Stimulated activated CD8-positive, alpha-beta memory T cell treated with anti-CD3 and anti-CD28 coated beads, Interleukin-7, amount 100 ng/mL, for 4 hours (primary cell): ENCODE measurements at places on chromosomes 11 and 22.
A peak's percentile ranks its signal among the peaks of the same experiment; 100 is the strongest.

- DNase-seq: no peak
Measured at GRCh38 chr11:11550534-11550933, 71.3 kb downstream of the GALNT18 start.

- DNase-seq: no peak
Measured at GRCh38 chr22:20488946-20489345, 6.6 kb downstream of the KLHL22 start.

DNA sequence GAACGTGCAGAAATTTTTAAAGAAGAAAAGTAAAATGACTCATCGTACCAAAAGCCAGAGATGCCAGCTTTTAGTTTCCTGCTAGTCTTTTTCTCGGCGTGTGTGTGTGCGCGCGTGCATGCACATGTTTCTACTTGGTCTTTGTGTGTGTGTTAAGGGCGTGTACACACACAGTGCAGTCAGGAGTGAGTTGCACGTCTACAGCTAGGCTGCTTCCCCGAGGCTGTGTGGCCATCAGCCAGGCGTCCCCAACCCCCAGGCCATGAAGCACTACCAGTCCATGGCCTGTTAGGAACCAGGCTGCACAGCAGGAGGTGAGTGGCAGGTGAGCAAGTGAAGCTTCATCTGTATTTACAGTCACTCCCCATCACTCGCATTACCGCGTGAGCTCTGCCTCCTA lies 36.4 kb downstream of the KCNQ1 start:
- DNase-seq: no peak

DNA sequence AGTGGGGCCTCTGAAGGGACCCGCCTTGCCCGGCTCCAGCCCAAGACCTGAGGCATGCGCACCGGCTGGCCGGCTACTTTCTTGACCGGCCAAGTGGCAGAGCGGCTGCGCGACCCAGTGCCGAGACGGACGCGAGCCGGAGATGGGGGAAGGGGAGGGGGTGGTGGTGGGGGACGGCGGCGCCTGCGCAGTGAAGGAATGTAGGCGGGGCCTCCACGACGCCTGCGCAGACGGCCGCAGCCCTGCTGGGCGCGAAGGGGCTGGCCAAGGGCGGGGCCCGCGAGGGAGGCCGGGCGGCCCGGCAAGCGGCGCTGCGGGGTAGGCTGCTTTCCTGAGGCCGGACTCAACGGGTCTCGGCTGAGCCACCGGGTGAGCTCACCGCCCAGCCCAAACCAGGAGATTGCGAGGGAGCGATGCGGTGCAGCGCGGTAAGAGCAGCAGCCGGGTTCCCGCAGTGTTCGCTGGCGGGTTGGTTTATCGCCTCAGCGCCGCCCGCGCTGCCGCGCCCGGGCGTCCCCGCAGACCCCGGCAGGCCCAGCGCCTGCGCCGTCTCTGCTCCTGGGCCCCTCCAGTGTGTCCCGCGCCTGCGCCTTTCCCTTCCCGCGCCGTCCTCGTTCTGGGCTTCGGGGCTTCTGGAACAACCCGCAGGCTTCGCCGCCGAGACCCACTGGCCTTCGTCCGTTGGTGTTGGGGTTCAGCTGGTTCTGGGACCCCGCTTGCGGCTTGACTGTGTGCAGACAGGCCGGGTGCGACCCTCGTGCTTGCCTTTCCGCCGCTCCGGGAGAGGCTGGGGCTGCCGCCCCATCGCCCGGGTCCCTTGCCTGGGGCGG lies at the start of gene SPECC1L:
Gene SPECC1L (plus strand): TSS at position 276 of the 830 bp plus-strand sequence. CDS start 31,401 bp downstream, outside the sequence.
- DNase-seq: peak; percentile 87

- no peak for DNase-seq
Measured at GRCh38 chr11:31529701-31530100, 20.1 kb downstream of the ELP4 start.

DNA sequence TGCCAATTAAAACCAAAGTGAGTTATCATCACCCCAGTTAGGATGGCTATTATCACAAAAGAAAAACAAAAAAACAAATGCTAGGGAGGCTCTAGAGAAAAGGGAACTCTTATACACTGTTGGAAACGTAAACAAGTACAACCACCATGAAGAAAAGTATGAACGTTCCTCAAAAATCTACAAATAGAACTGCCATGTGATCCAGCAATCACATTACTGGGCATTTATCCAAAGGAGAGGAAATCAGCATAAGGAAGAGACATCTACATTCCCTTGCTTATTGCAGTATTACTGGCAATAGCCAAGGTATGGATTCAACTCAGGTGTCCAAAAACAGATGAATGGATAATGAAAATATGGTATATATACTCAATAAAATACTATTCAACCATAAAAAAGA lies 1145.1 kb downstream of the LRRC4C start:
- DNase-seq: no peak

DNA sequence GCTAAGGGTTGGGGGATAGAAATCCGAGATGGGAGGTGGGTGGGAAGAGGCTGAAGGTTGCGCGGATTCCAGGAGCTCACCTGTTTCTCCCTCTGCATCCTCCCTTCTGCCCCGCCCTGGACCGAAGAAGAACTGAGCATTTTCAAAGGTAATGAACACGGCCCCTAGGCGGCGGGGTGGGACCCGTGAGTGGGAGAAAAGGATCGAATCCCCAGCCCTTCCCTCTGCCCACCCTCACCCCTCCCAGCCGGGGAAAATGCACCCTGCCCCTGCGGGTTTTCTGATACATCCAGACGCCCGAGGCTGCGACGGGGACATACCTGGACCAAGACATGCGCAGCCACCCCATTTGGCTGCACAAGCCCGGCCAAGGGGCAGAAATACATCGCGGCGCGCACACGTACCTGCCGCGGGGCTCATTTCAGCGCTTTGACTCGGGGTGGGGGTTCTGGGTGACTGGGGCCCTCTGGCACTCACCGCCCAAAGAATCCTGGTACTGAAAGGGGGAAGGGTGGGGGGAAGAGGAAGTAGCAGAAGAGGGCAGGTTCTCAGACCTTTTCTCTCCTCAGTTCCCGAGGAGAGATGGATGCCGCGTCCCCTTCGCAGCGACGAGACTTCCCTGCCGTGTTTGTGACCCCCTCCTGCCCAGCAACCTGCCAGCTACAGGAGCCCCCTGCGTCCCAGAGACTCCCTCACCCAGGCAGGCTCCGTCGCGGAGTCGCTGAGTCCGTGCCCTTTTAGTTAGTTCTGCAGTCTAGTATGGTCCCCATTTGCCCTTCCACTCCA lies 6.0 kb downstream of the VSIG2 start:
- no peak for DNase-seq

GRCh38 chr22:49664891-49665290 lies 162.8 kb downstream of the BRD1 start:
- no peak for DNase-seq

- DNase-seq: no peak
Measured at GRCh38 chr11:47863898-47864430, 15.8 kb upstream of the NUP160 start.

DNA sequence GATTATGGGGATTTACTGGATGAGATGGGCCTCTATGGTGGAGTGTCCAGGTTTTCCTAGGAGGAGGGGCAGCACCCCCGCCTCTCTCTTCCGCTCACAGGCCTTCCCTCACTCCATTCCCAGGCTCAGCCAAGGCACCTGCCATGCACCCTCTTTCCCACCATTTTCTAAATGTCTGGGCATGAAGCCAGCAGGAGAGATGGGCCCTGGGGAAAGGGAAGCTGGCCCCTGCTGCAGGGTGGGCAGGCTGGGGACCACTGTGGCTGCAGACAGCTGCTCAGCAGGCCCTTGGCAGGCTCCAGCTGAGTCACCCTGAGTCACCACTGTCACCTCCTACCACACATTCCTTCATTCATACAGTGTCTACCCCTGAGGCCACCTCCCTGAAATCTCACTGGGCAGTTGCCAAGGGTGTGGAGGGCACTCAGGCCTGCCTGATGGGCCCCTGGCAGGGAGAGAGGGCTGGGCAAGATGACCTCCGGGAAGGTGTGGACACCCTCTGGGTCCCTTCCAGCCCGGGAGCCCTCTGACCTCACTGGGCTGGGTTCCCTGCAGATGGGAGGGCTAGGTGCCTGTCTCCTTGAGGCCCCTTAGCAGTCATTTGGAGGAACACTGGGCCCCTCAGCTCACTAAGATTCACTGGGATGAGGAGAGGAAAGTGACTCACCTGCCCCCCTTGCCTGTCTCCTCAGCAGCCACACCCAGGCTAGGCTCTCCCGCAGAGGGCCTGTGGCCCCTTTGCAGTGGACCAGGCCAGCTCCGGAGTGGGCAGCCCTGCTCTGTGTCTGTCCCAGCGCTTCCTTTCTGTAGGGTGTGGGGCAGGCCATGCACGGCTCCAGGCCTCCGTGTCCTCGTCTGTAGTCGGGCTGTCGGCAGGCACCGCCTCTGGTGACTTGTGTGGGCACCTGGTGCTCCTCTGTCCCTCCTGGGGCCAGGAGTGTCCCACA lies 7.8 kb downstream of the MYEOV start:
- no peak for DNase-seq

DNA sequence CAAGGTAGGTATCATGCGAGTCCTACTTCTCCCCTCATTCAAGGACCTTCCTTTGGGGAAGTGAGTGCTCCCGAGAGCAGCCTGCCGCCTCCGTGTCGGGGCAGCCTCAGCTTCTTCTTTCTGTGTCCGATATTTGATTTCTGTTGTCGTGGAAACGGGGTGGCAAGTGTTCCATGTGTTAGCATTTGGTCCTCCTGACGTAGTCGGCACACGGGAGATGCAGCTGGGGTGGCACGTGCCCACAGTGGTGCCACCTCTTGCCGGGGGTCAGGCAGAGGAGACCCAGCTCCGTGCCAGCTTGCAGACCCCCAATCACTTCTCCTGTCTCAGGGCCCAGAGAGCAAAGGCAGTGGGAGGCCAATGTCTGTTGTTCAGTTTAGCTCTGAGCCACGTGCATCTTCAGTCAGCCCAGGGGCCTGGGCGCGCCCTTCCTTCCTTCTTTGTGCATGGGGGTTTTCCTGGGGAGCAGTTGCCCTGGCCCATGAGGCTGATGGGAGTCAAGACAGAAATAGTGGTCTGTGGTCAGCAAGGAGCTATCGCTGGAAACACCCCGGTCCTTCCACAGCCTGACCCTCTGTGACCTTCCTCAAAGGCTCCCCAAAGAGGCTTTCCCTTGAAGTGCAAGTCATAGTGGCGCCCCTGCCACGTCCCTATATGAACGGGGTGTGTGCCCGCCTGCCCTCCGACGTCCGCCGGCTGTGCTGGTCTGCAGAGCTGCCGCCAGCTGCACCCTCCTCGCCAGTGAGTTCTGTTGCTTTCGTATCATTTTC lies 44.5 kb downstream of the PARVB start:
- peak; percentile 14 for DNase-seq

DNA sequence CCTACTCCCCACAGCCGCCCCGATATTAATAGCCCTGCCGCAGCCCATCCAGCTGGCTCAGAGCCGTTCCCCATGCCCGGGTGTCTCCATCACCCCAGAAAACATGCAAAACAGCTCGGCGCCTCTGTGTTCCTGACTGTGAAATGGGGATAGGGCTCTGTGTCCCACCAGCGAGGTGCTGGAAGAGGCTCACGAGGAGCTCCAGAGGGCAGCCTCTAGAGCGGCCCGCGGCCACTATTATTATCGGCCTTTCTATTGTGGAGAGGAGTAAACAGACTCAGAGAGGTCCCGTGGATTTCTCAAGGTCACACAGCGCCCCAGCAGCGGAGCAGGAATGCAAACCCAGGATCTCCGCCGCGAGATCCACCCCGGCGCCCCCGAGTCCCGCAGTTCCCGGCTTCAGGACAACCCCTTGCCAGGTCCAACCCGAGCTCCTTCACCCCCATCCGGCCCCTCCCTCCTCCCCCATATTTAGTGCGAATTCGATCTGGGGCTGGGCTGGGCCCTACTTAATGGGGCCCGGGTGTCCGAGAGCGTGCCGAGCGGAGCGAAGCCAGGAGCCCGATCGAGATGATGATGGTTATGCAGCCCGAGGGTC lies at the start of gene ACTN3:
Gene ACTN3 (plus strand): TSS at position 536 of the 598 bp plus-strand sequence. CDS start 35 bp downstream, at position 571.
- no peak for DNase-seq

DNA sequence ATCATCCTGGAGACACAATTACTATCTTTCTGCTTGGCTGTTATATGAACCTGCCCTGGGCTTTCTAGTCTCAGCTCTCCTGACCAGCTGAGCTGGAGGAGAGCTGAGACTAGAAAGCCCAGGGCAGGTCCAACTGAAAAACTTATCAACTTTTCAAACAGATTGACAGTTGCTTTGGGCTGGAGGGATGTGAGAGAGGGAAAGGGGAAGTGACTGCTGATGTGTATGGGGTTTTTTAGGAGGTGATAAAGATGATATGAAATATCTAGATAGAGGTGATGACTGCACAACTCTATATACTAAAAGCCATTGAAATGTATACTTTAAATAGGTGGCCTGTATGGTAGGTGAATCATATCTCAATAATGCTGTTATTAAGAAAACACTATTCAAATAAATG lies 60.2 kb upstream of the CHRM4 start:
- DNase-seq: no peak

DNA sequence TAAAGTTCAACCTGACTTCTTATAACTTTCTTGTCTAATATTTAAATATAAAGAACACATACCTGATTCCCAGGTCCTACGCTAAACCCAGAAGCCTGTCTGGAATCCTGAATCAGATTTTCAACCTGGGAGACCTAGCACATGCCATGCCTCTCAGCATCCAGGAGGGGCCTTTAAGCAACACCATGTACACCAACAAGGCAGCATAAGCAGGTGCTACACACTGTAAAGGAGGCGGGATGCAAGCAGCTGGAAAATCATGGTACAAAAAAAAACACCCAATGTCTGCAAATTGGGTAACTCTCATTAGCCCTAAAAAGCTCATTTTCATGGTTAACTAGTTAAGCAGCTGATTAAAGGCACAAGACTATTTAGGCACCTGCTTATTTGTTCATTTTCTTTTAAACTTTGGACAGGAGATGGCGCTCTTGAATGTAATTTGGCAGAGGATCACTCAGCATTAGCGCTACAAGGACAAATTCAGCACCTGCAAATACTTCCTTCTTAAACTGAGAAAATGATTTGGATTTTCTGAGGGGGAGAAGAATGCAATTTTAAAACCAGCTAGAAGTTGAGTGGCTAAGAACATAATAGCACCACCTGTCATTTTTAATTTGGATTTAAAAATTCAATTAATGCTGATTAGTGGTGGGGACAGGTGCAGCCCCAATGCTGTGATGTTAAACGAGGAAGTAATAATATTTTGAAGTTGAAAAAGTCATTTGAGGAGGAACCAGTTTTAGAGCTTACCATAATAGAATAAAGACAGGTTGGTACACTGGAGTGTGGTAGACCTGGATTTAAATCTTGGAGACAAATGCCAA lies 104.0 kb downstream of the FAR1 start:
- no peak for DNase-seq

- DNase-seq: no peak
Measured at GRCh38 chr11:33291004-33291777, 34.0 kb downstream of the HIPK3 start.

DNA sequence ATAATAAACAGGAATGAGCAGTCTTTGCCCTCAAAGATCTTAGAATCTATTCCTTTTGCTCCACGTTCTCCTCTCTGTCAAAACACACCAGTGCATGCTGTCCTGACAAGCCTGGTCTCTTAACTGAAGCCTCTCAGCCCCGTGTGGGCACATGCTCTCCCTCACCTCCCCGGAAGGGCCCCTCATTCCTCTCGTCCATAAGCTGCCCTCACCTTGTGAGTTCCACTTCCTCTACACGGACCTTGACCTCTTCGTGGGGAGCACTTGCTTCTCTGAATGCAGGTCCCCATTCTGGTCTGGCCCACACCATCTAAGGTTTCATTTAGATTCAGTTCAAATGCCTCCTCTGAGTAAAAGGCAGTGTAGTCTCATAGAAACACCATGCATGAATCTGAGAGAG lies 412.3 kb upstream of the SYN3 start:
- no peak for DNase-seq
